KG1 (cell line): ENCODE measurements at places on chromosomes 1 and 21.

DNA sequence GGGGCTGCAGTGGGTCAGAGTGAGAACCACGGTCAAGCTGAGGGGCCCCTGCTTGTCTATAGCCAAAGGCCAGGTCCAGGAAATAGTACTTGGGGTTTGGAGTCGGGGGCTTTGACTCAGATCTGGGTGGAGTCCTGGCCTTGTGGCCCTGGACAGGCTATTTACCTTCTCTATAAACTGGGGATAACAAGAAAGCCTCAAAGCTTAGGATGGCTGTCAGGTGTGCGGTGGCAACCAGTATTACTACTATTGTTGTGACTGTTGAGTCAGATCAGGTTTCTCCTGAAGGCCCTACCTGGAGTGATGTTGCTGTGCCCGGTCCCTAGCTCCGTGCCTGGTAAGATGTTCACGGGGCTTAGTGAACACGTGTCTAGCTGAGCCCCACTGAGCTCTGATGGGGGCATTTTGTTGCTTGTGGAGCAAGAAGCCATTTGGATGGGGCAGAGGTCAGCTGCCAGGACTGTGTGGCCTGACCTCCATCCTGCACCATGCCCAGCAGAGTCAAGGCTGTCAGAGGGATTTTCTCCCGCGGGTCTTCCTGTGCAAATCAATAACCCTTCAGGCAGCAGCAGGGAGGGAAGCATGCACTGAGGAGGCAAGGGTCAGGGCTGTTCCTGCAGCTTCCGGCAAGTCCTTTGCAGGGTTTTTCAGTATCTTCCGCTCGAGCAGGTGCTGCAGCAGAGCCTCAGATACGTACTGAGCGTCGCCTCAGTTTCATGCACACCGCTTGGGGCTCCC, 170.3 kb downstream of the CAMTA1 start:
- no peak for DNase-seq

DNA sequence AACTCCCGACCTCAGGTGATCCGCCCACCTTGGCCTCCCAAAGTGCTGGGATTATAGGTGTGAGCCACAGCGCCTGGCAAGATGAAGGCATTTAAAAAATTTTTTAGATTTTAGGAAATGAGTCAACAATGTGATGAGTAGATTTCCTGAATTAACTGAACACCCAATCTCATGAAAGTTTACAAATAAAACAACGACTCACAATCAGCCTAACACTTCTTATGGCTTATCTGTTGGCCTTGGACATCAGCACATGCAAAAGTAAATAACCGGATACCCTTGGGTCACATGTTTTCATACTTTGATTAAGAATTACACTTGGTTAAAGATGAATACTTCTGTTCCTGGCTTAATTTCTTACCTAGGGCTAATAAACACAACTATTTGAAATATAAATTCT, 3.0 kb downstream of the GNG12 start:
- no peak for DNase-seq

DNA sequence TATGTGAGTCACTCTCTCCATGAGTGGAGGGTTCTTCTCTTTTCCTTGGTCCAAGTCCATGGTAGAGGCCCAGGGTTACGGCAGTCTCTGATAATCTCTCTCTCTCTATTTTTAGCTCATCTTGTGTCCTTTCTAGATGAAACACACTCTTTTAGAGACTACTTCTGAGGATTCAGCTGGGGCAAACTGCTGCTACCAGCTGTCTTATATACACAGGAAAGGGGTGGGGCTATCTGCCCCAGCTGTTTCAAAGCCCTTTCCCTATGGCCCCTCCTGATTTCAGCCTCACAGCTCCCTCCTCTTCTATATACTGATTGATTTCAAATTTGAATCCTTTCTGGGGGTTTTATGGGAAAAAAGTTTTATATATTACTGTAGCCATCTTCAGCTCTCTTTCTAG, 324.8 kb downstream of the RWDD3 start:
- DNase-seq = no peak

GRCh38 chr1:69791311-69791710, 223.6 kb downstream of the LRRC7 start:
- DNase-seq = no peak

GRCh38 chr1:223011505-223011856, 131.6 kb downstream of the TLR5 start:
- DNase-seq = no peak

DNA sequence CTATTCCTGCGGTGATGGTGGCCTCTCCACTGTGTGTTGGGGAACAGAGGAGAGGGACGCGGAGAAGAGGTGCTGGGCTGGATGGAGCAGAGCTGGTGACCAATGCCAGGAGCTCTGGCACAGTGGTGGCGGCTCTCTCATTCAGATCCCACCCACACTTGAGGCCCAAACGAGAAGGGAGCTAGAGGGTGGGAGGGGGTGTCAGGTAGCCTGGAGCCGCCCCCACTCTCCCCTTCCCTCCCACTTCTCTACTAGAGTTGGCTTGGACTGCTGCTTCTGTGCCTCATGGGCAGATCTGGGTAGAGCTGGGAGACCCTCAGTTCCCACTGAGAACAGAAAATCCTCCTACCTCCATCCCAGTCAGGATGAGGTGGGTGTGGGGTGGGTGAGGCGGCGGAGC, 3.5 kb downstream of the TTC39A start:
- DNase-seq = no peak

DNA sequence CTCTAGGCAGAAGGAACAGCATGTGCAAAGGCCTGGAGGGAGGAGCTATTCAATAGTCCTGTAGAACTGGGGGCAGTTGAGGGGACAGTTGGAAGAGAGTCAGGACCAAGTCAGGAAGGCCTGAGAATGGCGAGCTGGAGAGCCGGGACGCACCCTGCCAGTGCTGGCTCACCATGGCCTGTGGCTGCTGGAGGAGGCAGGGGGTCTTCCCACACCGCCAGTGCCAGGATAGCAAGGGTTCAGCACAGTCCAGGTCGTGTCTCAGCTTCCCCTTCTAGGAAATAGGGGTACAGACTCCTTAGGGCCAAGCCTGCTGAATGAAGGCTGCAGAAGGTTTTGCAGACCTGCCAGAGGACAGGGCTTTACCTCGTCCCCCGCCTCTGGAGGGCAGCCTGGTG, 7.3 kb downstream of the PODN start:
- DNase-seq = no peak

DNA sequence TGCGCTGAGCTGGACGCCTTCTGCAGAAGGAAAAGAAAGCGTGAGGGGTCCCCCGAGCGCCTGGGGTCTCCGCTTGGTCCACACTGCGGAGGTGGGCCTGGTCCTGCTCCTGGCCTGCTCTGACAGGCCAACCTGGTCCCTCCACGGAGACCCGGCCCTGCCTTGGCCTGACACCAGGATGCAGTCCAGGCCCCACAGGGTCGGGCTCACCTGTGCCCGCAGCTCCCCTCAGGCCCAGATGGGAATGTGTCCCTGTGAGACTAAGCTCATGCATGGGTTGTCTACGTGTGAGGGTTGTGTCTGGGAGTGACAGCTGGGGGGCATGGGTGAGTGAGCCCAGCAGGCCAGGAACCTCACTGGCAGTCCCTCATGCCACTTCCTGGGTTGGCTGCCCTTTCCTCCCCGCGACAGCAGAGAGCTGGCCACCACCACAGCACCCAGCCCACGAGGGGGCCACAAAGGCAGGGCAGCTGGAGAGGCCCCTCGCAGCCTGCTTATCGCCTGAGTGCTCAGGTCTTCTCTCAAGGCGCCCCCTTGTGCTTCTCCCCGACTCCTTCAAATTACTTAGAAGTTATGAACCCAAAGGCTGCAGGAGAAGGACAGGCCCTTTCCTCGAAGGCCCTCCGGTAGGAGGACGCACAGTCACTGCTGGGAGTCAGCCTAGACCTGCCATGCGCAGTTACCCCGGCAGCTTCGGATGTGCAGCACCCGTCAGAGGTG, 41.1 kb downstream of the SLC45A1 start:
- no peak for DNase-seq

DNA sequence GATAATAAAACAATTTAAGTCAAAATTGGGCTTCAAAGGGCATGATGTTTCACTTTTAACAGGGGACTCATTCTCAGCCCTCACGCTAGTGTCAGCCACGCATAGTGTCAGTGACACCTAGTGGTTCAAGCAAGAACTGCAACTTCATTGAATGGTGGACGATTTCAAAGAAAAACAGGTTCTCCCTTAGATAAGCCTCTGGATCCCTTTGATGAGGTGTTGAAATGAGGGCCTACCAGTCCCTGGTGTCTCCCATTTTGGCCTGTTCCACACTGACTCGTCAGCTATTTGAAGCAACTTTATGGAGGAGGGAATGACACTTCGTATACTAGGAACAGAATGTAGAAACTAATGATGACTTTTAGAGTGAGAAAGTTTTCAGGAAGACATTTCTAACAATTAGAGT, 56.2 kb downstream of the FCRL5 start:
- DNase-seq = peak; percentile 25

DNA sequence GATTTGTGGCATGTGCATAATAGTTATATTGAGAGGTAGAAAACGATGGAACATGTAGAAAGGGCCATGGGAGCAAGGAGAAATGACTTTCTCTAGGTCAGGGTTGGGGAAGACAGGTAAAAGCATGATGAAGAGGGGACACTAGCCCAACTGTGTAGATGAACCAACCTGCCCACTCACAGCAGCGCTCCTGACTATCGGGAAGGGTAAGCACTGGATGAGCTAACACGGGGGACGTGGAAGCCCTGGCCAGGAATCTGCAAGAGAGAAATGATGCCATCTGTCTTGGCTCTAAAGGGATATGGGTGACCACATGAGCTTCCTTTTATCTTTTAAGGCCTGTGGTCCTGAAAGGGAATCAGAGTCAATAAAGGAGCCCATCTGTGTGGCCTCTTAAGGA, 36.2 kb upstream of the TMEM125 start:
- DNase-seq = no peak

- DNase-seq = no peak
These were observed 35.4 kb upstream of the CD1D start for GRCh38 chr1:158145173-158145719.

GRCh38 chr1:92975551-92976232, 14.4 kb upstream of the DIPK1A start:
- no peak for DNase-seq

DNA sequence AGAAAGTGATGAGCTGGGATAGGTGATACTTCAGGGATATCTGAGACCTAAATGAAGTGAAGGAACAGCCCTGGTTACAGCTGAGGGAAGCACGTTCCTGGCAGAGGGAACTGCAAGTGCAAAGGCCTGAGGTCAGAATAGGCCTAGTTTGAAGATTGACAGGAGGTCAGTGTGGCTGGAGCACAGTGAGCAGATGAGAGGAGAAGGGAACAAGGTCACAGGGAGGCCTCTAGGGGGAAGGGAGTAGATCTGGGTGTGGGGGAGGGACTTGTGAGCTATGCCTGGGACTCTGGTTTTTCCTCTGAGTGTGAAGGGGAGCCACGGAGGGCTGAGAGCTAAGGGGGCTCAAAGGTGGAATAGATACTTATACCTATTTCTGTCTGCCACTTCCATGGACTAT, 736.4 kb downstream of the MATN1 start:
- DNase-seq = no peak

DNA sequence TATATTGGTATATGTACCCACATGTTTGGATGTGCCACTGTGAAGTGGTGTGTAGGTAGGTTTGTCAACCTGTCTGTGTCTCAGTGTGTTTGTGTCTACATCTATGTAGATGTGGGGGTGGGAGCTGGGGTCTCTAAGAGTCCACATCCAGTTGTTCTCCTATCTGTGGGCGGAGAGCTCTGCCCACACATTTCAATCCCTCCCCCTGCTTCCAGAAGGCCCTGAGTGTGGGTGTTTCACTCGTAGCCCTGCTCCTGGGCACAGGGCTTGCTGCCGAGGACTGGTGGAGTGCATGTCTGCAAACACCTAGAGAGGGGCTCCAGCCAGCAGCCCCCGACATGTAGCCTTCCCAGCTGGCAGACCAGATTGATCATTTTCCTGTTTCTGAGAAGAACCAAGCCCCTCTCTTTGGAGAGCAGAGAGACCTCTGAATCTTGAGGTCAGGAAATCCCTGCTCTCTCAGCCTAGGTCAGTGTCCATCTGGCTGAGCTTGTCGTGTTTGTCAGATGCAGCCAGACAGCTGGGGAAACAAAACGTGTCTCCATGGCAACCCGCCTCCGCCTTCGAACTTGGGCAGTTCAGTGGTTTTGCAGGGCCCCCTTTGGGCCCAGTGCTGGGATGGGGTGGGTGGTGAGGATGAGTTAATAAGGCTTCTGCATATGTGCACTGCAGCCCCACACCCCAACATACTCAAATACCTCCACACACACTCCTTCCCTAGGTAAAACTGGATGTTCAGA, 31.2 kb upstream of the SYNC start:
- no peak for DNase-seq

DNA sequence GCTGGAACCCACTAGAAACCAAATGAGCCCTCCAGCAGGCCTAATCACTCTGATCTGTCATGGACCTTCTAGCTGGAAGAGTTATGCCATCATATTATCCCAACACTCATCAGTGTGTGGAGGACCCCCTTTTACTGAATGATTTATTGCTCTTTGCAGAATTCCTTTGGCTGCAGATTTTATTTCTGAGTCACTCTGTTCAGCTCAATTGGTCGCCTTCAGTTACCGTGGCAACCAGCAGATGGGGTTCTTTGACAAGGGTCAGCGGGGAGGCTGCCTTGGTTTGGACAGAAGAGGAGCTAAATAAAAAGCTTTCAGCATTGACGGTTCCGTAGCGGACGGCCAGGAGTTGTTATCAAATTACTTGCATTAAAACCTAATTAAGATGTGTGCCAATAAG, 220.1 kb downstream of the SDCCAG8 start:
- DNase-seq = no peak

DNA sequence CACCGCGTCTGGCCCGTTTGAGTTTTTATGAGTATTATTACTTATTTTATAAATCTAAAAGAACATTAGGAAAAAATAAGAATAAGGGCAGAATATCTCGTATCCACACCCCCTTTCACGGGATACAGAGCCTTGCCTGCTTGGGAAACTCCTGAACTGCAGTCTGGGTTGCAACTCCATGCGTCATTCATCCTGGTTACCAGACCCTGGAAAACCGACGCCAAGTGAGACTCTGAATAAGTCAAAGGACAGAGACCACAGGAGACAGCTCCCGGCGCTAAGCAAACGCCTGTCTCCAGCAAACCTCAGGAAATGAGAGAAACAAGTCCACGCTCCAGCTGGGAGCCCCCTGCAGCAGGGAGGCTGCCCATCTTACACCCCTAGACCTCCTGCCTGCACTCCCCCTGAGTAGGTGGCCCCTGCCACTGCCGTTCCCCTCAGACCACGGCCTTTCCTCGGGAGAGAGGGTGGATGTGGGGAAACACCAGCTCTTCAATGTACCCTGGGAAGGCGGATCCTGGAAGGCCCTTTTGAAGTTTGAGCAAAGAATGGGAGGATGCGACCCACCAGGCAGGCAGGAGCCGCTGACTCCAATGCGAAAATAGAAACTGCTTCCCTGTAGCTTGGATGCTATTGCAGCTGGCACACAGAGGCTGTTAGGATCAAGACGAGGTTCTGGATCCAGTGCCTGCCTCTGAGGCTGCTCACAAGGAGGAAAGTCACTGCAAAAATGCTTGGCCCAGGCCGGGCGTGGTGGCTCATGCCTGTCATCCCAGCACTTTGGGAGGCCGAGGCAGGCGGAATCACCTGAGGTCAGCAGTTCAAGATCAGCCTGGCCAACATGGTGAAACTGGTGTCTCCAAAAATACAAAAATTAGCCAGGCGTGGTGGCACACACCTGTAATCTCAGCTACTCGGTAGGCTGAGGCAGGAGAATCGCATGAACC, 37.7 kb upstream of the GPR157 start:
- DNase-seq = no peak
